ENCODE measurements at places on chromosomes 1 and 21. TPM values are rescaled to one million over a fixed set of nuclear protein-coding genes. Genes with fewer than 3 reads are reported as not detected.

ERO1B gene
- polyA plus RNA-seq, result 3.6 TPM

DNA sequence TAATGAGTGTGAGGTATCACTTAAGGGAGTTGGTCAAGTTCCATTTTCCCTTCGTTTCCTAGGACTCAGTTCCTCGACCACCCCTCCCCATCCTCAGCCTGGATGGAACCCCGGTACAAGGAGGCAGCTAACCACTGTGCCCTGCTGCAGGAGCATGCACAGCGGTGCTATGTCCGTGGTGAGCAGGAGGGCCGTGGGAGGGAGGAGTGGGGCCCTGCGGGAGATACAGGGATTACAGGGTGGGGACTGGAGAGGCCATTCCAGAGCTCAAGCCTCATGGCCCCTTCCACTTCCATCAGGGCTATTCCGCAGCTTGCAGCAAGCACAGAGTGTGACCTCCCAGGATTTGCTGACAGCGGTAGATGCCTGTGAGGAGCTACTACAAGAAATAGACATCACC, 25.8 kb downstream of the HYI start:
- no peak overlapping the region for H3K27ac ChIP-seq
- no peaks in the 10 kb centered on the region for H3K4me1 ChIP-seq
- no peak overlapping the region for H3K4me3 ChIP-seq
- DNase-seq, result no peak
- H3K27me3 ChIP-seq, result no peaks in the 10 kb centered on the region
- peaks cover 99% of the 10 kb centered on the region for H3K36me3 ChIP-seq

GRCh38 chr1:114976891-114977290, 52.7 kb upstream of the TSHB start:
- H3K4me3 ChIP-seq, result no peak overlapping the region
- H3K36me3 ChIP-seq, result no peaks in the 10 kb centered on the region
- no peaks in the 10 kb centered on the region for H3K27me3 ChIP-seq
- no peak overlapping the region for H3K27ac ChIP-seq
- H3K4me1 ChIP-seq, result no peaks in the 10 kb centered on the region

TNFRSF18 gene
- not detected for polyA plus RNA-seq

KCNH1 gene
- 0.13 TPM for polyA plus RNA-seq

LRRC3 gene
- polyA plus RNA-seq, result 0.22 TPM

DNA sequence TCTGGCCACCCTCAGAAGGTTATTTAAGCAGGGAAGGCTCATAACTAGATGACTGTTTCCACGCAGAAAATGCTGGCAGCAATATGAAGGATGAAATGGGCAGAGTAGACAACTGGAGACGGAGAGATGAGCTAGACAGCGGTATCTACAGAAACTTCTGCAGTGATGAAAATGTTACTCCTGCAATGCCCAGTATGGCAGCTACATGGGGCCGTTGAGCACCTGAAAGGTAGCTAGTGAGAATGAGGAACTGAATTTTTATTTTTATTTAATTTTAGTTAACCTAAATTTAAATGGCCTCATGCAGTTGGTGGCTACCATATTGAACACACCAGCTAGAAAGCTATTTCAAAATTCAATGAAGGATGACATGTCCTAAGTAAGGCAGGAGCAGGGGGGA, 27.3 kb downstream of the SIPA1L2 start:
- no peak for DNase-seq
- H3K27ac ChIP-seq, result no peak overlapping the region

DNA sequence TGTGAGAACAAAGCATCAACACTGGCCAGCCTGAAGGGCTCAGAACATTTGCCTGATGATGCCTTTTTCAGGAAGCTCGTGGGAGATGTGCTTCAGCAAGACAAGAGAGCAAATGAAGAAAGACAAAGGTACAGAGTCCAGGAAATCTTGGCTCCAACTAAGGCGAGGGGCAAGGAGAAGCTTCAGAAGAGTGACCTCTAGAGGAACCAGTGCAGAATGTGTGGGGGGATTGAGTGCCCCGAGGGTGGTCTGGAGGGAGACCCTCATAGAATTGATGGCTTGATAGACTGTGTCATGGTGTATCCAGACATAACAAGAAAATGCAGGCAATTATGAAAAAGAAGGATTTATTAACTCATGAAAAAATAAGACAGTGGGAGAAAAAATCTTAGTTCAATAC, 15.3 kb upstream of the NLRP3 start:
- H3K27me3 ChIP-seq, result no peaks in the 10 kb centered on the region
- H3K27ac ChIP-seq, result no peak overlapping the region
- no peaks in the 10 kb centered on the region for H3K36me3 ChIP-seq
- no peaks in the 10 kb centered on the region for H3K4me1 ChIP-seq

DNA sequence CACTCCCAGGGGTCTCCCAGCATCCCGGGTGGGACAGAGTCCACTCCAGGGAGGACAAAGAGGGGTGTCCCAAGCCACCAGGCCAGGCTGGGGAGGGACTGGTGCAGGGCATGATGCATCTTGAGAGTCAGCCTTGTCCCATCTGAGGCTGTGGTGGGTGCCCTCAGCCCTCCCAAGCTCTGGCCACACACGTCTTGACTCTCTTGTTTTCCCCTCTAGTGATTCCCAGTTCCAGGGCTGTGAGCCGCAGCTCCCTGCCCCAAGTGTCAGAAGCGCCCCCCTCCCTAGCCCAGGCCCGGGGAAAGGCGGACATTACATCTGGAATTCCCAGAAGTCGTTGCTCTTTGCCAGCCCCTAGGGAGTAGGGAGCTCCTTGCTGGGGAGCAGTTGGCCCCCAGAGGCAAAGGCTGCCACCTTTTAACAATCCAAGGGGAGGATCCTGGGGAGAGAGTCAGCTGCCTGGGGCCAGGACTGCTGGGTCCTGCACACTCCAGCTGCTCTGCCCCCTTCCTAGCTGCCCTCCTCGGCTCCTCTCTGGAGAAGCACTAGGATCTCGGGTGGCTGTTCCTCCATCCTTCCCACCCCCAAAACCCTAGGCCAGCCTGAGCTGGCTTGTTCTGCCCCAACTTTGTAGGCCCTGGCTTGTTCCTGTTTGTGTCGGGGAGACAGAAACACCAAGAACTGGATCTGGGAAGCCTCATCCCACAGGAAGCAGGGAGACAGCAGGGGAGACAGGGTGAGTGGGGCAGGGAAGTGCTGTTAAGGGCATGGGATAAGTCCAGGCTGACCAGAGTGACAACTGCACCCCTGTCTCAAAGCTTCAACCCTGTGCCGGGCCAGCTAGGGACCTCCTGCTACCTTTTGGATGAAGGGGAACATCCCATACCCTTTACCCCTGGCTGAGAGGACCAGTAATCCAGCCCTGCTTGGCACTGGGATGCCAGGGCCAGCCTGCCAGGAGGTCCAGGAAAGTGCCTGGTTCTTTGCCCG, 3.2 kb upstream of the PTPN7 start:
- H3K4me3 ChIP-seq, result no peak overlapping the region
- H3K4me1 ChIP-seq, result peaks cover 12% of the 10 kb centered on the region
- H3K27ac ChIP-seq, result peak overlapping the region; percentile 11

GRCh38 chr1:231885209-231885854, 258.7 kb downstream of the DISC1 start:
- DNase-seq, result no peak
- no peaks in the 10 kb centered on the region for H3K36me3 ChIP-seq
- no peaks in the 10 kb centered on the region for H3K27me3 ChIP-seq
- H3K4me3 ChIP-seq, result no peak overlapping the region
- no peak overlapping the region for H3K27ac ChIP-seq

GRCh38 chr1:92857817-92858216, 26.0 kb downstream of the RPL5 start:
- peaks cover 2% of the 10 kb centered on the region for H3K4me1 ChIP-seq
- DNase-seq, result peak; percentile 82
- H3K4me3 ChIP-seq, result no peak overlapping the region

DNA sequence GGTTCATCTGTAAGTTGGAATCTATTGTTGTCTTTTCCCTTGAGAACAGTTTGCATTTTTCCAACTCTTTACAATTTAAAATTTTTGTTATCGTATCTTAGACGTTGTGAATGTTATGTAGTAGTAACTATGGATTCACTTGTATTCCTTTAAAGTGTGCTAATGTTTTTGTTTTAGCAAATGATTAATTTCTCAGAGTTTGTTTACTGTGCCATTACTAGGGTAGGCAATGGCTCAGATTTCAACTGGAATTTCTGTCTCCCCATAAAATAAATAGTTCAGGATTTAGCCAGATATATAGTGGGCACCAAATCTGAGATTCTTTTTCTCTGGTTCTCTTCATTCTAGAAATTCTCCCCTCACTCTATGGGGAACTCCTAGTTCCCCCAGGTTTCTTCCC, 896.5 kb downstream of the PLA2G4A start:
- no peak overlapping the region for H3K27ac ChIP-seq
- no peaks in the 10 kb centered on the region for H3K36me3 ChIP-seq
- no peaks in the 10 kb centered on the region for H3K4me1 ChIP-seq
- no peaks in the 10 kb centered on the region for H3K27me3 ChIP-seq
- H3K4me3 ChIP-seq, result no peak overlapping the region

- no peaks in the 10 kb centered on the region for H3K27me3 ChIP-seq
- H3K36me3 ChIP-seq, result no peaks in the 10 kb centered on the region
- H3K4me1 ChIP-seq, result no peaks in the 10 kb centered on the region
- H3K4me3 ChIP-seq, result no peak overlapping the region
- no peak overlapping the region for H3K27ac ChIP-seq
Measured at GRCh38 chr1:162228586-162228985, 148.1 kb downstream of the SPATA46 start.

DNA sequence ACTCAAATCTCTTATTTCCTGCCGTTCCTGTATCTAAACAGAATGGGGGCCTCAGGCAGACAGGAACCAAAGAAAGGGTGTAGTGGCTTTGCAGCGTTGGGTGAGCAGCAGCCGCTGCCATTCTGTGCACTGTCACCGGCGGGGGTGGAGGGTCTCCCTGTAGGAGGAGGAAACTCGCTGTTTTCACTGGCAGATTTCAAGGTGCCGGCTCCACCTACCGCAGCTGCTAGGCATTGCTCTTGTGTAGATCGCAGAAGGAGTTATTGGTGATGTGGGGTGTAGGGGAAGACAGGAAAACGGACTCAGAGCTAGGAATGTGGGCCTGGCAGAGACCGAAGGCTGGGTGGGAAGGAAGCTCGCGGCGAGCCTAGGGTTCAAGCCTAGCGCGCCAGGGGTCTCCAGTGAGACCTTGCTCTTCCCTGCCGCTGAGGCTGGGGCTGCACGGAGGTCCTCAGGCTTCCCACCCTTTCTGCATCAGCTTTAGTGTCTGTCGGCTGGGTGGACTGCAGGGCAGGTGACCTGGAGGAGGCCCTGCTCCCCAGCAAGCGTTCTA, 20.8 kb downstream of the ATP5PO start:
- DNase-seq, result peak; percentile 40
- no peak overlapping the region for H3K27ac ChIP-seq
- H3K4me3 ChIP-seq, result no peak overlapping the region
- H3K36me3 ChIP-seq, result no peaks in the 10 kb centered on the region

NBPF9 gene
- polyA plus RNA-seq, result 26.1 TPM

CAMSAP2 gene
- 3.0 TPM for polyA plus RNA-seq

DNA sequence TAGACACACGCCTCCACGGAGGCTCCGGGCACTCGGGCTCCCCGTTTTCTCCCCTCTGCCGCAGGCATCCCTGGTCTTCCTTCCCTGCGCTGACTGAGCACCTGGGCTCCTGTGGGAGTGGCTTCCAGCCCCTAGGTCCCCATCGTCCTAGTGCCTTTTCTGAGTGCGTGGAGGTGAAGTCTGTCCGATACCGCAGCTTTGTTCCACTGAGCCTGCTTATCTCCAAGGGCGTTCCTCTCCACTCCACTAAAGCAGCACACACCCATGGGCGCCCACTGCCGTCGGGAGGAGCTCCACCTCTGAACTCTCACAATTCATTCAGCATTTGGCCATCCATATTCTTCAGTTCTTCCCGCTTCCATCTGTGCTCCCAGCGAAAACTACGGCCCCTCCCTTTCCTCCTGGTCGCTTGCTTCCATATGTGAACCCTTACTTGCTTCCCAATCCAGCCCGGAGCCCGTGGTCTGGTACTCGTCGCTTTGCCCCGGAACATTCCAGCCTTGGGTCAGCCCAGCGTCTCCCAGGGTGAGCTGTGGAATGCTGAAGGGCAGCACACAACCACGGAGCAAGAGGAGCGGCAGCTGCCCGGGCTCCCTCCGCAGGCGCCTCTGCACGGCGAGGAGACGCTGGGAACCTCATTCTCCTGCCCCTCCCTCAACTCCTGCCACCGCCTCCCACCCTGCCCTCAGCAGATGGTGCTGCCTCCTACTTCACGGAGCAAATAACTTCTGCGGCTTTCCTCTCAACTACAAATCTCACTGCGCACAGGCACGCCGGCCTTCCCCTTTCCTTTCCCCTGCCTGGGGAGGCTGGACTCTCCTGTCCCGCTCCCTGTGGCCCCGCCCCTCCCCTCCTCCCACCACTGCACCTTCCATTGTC, 27.5 kb downstream of the ATP8B2 start:
- H3K27ac ChIP-seq, result peak overlapping the region; percentile 86
- H3K36me3 ChIP-seq, result no peaks in the 10 kb centered on the region
- peak overlapping the region; percentile 45 for H3K4me3 ChIP-seq
- H3K27me3 ChIP-seq, result peaks cover 7% of the 10 kb centered on the region

C4BPA gene
- not detected for polyA plus RNA-seq

DNA sequence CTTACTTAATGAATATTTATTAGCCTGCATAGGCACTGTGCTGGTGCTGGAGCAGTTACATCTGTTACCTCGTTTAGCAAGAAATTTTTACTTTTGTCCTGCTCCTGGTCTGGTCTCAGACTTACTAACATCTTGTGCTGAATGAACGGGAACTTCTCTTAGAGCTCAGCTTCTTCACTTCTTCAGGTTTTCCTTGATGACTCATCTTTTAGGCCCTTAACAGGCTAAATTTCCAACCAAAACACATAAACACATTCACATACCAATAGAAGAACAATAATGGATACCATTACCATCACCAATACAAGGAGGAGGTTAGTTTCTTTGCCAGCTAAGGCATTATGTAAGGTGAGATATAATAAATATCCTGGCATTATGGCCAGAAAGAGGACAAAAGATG, 68.9 kb downstream of the IFI44 start:
- H3K27me3 ChIP-seq, result no peaks in the 10 kb centered on the region
- H3K4me1 ChIP-seq, result no peaks in the 10 kb centered on the region
- H3K36me3 ChIP-seq, result no peaks in the 10 kb centered on the region

DNA sequence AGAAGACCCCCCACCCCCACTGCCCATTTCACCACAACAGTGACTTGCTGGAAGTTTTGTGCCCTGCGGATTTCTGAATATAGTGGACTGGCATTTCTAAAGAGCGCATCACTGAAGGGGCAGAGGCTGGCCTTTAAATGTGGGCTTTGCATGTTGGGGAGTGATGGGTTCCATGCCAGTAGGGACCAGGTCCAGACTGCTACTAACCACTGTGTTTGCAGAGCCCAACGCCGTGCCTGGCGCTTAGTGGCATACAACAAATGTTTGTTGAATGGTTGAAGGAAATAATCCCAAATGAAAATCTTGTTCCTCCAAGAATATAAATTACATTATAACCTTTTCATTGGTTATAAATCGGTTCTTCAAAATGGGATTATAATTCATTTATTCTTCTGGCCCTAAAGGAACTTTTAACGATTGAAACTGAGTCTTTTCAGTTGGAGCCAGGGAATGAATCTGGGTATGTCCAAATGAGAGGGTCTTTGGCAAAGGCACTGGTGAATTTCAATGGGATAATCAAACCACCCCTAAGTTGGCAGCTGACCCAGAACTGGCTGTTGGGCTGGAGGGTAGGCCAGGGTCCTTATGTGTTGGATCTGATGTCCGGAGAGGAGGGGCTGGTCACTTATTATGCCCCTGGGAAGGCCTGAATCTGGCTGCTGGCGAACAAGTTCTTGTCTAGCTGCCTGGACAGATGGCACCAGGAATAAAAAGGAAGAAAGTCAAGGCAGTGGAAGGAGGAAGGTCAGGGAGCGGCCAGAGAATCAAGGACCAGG, 13.8 kb upstream of the SDHB start:
- H3K27ac ChIP-seq, result no peak overlapping the region
- H3K4me1 ChIP-seq, result peaks cover 3% of the 10 kb centered on the region
- H3K36me3 ChIP-seq, result no peaks in the 10 kb centered on the region

All from small intestine (tissue), 16 donors.